ENCODE measurements at places on chromosomes 11 and 22.

- no peak for DNase-seq
Measured at GRCh38 chr22:22196018-22196533, 48.5 kb upstream of the VPREB1 start.

- no peak for DNase-seq
Measured at GRCh38 chr11:85164743-85165142, 462.4 kb downstream of the DLG2 start.

- DNase-seq: peak; percentile 59
Measured at GRCh38 chr11:96464700-96465307, 75.0 kb downstream of the JRKL start.

DNA sequence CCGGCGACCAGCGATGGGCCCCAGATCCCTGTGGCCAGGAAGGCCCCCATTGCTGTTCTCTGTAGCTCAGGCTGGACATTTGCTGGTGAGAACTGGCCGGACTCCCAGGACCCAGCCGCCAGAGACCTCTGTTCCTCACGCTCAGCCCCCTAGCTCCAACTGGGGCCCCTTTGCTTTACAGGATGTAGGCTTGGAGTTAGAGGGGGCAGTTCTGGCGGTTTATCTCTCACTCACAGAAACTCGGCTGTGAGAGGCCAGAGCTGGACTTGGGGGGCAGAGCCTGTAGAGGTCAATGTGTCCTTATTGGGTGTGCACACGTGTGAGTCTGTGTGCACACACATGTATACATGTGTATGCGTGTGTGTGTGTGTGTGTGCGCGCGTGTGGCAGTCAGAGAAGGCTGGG, 502 bp downstream of the SMIM38 start:
- DNase-seq: no peak

DNA sequence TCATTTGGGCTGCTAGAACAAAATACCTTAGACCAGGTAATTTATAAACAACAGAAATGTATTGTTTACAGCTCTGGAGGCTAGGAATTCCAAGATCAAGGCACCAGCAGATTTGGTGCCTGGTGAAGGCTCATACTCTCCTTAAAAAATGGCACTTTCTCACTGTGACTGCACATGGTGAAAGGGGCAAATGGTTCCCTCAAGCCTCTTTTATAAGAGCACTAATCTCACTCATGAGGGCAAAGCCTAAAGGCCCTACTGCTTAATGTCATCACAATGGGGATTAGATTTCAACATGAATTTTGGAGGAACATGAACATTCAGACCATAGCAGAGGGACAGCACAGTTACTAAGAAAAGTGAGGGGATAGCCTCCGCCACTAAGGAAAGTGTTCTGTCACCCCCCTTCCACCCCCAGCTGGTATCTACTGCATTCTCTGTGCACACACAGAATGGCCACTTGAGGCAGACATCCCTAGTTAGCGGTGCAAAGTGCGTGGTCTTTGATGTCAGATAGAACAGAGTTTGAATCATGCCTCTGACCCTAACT, 47.2 kb upstream of the CEP295 start:
- DNase-seq: peak; percentile 24

GRCh38 chr11:34881900-34882299, 34.3 kb downstream of the APIP start:
- DNase-seq: no peak

Measured in CD4-positive, alpha-beta memory T cell (primary cell).